ENCODE measurements at places on chromosomes 11 and 22.

DNA sequence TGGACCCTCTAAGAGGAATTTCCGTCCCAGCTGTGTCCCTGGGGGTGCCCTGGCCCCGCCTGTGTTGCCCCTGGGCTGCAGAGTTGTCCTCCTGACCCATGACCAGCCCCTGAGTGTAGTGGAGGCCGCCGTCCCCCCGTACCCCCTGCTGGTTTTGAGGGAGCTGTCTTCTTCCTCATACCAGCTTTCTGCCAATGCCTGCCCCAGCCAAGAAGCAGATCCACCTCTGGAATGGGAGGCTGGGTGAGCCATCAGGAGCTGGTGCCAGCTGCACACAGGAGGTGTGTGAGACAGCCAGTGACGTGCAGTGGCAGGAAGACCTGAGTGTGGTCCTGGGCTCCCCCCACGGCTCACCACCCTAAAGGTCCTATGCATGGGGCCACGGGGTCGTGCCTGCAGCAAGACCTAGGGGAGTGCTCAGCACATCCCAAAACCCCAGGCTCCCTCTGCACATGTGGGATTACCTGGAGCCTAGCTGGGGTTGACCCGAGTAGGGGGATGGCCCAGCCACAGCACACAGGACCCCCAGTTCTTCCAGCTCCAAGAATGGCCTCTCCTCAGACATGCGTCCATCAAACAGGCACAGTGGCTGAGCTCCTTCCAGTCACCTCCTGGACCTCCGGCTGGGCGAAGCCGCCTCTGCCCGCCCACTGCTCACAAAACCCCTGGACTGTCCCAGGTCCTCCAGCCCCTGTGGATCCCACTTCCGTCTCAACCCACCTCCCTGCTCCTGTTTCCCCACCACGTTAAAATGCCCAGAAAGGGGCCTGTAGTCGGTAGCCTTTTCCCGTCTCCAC, 647.6 kb downstream of the BRD1 start:
- DNase-seq: no peak

DNA sequence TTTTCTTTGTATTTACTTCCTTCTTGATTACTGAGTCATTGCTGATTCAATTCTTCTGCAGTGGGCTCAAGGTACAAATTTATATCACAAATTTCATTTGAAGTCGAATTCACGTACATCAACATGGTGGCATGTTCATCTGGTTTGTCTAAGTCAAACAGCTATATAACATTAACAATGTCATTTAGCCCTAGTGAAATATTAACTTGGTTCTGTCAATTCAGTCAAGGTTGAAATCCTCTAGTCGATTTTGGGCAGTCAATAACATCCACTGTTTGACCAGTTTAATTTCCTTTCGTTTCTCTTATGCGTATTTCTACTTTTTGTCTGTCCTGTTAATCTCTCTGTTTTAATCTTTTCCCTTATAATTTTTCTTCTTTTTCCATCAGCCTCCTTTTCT, 4.1 kb upstream of the ATXN10 start:
- DNase-seq: no peak

GRCh38 chr11:120601536-120601935, 90.0 kb downstream of the GRIK4 start:
- no peak for DNase-seq

GRCh38 chr22:27133019-27133431, 475.6 kb downstream of the MIAT start:
- no peak for DNase-seq

GRCh38 chr11:6632116-6633073, 13.2 kb upstream of the TPP1 start:
- no peak for DNase-seq

- DNase-seq: peak; percentile 16
Observed at GRCh38 chr11:1295086-1295485, 14.3 kb downstream of the TOLLIP start.

DNA sequence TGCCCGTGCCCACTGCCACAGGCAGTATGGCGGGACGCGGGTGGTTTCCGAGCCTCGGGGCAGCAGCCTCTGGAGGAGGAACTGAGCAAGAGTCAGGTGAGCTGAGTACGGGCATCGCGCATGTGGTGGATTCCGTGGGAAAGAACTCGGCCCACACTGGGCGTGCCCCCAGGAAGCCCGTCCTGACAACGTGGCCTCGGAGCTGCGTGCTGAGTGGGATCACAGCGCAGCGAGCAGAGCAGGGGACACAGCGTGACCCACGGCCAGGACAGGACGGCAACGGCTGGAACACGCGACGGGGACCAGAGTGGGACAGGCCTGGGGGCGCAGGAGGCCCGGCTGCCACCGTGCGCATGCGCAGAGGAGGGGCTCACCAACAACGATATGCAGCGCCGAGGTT, 36.8 kb downstream of the CERK start:
- no peak for DNase-seq

GRCh38 chr22:38442967-38443627, 11.9 kb downstream of the KCNJ4 start:
- no peak for DNase-seq

DNA sequence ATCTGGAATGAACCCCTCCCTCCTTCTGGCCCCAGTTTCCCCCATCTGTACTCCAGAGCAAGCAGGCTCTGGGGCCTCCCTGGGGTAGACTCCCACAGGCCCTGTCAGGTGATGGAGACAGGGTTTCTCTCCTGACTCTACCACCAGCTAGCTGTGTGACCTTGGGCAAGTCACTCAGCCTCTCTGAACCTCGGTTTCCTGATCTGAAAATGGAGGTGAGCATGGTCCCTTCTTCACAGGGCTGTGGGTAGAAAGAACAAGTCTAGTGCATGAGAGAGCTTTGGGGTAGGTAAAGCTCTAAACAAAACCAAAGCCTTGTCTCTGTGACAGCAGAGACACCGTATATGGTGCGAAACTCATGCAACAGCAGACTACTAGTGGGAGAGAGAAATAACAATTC, 5.6 kb downstream of the CD5 start:
- no peak for DNase-seq

Measured in mesothelial cell of epicardium (in vitro differentiated cells).